ENCODE measurements at places on chromosomes 6 and 20.

DNA sequence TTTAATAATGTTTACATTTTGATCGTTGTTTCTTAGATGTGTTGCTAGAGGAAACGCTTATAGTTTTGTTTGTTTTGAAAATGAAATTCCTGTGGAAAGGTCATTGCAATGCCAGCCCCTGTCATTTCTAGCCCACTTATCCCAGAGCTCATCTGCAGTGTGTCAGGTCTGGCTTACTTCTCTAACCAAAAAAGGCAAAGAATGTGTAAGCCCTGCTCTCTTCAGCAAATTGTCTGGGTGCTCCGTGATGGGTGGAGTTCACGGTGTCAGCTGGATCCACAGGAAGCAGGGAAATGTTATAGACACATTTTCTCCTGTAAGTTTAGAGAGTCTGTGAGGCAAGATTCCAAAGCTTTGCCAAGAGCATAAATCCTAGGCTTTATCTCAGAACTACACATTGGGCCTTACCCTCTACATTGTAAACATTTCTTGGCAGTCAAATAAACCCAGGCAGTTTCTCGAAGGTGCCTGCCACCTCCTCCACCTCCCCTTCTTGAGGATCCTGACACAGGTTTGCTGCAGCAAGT, 50.9 kb downstream of the RPRD1B start:
- no peak for DNase-seq

- no peak for DNase-seq
Observed at GRCh38 chr6:7151381-7151780, 43.6 kb downstream of the RREB1 start.

DNA sequence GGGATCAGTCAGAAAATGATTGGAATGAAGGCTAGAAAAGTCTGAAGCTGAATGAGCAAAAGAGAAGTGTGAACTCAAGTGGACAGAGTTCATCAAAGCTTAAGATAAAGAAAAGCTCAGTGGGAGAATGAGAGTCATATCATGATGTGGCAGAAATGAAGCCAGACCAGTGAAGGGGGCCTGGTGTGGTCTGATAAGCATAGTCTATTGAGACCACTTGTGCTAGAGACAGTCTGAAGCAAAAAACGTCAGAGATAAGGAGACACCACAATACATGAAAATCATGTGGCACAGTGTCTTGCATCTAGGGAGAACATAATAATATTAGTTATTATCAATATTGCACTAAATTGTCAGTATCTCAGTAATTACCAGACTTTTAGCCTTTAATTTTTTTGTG, 601.5 kb downstream of the UTRN start:
- no peak for DNase-seq

GRCh38 chr6:17820055-17820454, 113.3 kb upstream of the NUP153 start:
- DNase-seq: no peak

GRCh38 chr6:136427378-136427717, 122.9 kb downstream of the MAP7 start:
- DNase-seq: no peak

DNA sequence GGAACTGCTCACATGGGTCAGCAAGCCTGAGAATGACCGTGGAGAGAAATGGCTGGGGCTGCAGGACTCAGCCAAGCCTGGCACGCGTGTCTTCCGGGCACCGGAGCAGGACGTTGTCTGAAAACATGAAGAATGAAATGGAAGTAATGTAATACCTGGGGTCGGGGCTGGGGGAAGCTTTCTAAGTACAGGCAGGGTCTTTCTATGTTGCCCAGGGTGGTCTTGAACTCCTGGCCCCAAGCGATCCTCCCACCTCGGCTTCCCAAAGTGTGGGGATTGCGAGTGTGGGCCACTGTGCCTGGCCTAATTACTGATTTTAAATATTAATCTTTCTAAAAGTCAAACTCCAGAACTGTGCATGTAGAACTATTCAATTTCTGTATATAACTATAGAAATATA, 155.5 kb upstream of the AKAP12 start:
- no peak for DNase-seq

GRCh38 chr20:20668639-20669038, 43.8 kb downstream of the RALGAPA2 start:
- DNase-seq: no peak

DNA sequence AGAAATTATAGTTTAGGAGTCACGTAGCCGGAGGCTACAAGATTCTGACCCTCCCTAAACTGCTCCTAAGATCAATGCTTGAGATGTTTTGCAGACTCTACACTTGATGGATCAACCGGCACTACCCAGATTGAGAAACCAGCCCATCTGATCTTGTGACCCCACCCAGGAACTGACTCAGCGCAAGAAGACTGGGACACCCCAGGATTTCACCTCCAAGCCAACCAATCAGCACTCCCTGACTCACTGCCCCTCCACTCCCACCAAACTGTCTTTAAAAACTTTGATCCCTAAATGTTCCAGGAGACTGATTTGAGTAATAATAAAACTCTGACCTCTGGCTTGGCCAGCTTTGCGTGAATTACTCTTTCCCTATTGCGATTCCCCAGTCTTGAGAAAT, 99.8 kb downstream of the OPRM1 start:
- DNase-seq: no peak

DNA sequence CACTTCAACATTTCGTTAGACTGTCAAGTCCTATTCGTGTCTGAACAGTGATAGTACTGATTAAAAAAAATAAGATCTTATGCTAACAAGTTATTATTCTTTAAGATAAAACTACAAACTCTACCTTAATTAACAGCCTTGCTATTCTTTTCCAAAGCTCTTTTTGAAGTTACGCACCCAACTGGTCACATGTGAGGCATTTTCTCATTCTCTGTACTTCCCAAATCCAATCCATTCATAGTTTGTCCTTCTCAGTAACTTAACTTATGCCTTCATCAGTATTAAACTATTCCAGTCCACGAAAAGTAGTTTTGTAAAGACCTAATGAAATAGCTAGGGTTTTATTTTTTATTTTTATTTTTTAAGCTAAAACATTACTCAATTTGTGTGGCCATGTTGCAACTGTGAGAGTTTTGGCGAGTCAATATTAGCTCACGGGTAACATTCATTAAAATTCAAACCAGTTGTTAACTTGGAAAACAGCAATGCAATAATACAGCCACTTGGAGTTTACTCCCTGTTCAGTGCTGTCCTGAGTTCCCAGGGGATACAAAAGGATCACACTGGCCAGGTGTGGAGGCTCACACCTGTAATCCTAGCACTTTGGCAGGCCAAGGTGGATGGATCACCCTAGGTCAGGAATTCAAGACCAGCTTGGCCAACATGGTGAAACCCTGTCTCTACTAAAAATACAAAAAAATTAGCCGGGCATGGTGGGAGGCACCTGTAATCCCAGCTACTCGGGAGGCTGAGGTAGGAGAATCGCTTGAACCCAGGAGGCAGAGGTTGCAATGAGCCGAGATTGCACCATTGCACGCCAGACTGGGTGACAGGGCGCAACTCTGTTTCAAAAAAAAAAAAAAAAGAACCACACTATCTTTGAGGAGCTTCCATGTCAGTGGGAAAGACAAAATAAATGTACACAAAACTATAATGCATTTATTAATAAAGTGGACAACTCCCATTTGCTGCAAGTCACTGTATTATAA, 27.9 kb upstream of the EEF1A1 start:
- no peak for DNase-seq

DNA sequence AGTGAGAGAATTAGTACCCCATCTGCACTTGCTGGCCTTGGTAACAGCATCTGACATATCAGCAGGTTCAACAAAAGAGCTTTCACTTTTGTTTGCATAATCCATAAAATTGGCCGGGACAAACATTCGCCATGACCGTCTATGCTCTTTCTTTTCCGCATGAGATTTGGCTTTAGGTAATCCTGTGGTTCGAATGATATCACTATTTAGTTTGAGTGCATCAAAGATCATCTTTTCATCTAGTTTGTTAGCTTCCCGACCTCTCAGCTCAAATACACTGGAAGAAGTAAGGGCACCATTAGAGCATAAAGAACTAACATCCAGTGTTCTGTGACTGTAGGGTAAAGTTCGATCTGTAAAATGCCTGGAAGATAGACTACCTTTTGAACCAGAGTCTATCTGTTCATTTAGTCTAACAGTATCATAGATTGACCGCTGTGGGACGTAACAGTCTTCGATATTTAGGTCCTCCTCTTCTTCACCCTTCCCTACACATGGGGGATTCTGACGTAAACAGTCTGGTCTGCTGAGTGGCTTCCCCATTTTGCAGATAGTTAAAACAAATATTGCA, 101.6 kb downstream of the DST start:
- no peak for DNase-seq

- DNase-seq: no peak
Observed at GRCh38 chr6:127297502-127298070, 30.9 kb downstream of the RNF146 start.

DNA sequence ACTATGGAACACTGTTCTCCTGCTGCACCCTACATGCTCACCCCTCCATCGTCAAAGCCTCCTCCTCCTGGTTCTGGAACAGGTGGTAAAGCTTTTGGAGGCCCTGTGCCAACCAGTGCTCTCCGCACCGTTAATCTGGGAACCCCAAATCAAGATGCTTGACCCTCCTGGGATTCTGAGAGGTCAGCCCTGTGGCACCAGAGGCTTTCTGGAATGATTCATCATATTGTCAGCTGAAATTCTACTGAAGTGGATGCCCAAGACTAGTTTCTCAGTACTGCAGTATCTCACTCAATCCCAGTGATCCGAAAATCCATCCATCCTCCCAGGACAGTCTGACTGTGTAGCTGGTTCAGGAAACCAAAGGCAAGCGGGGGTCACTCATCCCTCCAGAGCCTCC, 92.7 kb downstream of the TRERF1 start:
- no peak for DNase-seq

DNA sequence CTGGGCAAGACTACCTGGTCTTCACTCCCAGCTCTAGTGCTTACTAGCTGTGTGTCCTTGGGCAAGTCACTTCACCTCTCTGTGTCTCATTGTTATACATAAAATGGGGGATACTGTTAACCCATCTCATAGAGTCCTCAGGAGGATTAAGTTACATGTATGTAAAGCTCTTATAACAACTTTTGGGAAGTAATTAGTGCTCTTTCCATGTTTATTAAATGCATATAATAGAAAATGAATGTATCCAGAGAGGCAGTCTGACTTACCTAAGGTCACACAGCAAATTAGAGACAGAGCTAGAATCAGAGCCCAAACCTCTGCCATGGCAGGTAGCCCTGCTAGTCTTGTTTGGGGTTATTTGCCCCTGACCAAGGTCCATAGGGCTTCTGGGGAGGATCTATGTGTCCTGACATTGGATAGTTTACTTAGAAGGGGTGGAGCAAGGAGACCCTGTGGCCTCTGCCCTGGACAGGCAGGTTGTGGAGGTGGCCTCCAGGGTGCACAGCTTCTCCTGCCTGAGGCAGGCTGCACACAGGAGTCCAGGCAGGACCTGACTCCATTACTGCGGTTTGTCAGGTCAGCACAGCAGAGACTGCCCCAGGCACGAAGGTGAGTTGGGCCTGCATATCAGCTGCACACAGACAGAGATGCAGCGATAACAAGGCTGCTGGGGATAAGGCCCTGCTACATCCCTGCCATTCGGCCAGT, 8.4 kb upstream of the MAPK13 start:
- DNase-seq: no peak

GRCh38 chr6:135458051-135458450, 39.5 kb downstream of the AHI1 start:
- DNase-seq: no peak

GRCh38 chr6:41497994-41498393, 48.2 kb upstream of the FOXP4 start:
- DNase-seq: no peak

DNA sequence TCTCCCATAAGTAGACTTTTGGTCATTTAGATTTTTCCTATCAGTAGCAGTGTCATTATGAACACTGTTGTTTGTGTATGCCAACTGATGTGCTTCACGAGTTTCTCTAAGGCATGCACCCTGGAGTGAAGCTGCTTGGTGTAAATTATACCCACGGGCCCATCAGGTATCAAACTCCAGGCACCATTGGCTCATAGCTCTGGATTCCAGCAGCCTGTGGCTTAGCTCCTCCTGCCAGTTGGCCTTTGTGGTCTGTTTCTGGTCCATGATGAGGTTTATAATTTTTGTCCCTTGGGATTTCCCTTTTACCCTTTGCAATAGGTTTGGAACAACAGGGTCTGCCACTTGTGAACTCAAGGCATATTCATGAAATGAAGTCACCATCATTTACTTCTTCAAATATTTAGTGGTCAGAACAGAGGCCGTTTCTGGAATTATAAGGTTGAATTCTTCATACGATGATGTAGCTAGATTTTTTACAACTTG, 350.5 kb downstream of the PRL start:
- no peak for DNase-seq

GRCh38 chr6:141199074-141199473, 933.7 kb upstream of the GJE1 start:
- no peak for DNase-seq

GRCh38 chr20:50412069-50412468, 98.1 kb upstream of the PTPN1 start:
- DNase-seq: no peak

DNA sequence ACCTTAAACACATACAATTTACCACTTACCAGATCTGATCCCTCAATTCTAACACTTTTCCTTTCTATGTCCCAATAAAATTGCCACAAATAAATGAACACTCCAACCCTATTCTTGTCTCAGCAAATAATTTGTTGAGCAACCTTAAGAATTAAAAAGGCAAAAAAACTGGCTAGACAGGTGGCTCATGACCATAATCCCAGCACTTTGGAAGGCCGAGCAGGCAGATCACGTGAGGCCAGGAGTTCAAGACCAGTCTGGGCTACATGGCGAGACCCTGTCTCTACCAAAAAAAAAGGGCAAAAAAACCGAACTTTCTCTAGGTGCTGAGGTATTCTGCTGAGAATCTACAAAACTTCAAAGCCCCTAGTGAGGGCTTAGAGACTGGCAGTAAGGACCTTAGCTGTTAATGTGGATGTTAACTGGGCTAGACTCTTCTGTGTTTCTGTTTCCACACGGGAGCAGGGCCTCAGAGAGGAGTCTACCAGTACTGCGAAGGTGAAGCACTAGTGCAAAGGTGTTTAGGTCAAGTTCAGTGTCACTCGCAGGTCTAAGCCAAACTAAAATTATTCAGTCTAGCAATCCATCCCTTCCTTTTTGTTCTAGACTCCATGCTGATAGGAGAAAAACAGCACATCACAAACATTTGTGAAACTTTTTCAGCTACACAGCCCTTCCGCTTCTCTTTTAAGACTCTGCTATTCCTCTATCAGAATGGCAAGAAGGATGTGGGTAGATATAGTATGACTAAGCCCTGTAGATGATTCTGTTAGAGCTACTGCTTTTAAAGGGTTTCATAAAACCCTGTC, 2.6 kb downstream of the FASTKD5 start:
- DNase-seq: no peak

Measured in stimulated activated CD4-positive, alpha-beta T cell treated with anti-CD3 and anti-CD28 coated beads, Interleukin-1b, Interleukin-23, amount 100 ng/mL, for 1 hour (primary cell).